ENCODE measurements at places on chromosomes 2 and 18.

- DNase-seq = peak; percentile 68
Observed at GRCh38 chr2:229714736-229715541, 584 bp upstream of the DNER start.

DNA sequence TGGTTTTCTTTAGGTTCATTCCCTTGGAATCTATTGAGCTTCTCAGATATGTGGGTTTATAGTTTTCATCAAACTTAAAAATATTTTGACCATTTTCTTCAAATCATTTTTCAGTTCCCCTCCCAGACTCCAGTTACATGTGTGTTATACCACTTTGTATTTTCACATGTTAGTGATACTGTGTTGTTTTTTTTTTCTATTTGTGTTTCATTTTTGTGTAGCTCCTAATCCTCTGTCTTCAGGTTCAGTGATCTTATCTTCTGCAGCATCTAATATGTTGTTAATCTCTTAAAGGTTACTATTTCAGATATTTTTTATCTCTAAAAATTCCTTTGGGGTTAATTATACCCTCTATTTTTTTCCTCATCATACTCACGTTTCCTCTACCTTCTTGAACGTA is 51.2 kb downstream of the STRADB start:
- no peak for DNase-seq

- DNase-seq = peak; percentile 44
Observed at GRCh38 chr18:78770139-78770822, 209.3 kb upstream of the SALL3 start.

GRCh38 chr2:181189951-181190350 is 209.5 kb downstream of the UBE2E3 start:
- no peak for DNase-seq

DNA sequence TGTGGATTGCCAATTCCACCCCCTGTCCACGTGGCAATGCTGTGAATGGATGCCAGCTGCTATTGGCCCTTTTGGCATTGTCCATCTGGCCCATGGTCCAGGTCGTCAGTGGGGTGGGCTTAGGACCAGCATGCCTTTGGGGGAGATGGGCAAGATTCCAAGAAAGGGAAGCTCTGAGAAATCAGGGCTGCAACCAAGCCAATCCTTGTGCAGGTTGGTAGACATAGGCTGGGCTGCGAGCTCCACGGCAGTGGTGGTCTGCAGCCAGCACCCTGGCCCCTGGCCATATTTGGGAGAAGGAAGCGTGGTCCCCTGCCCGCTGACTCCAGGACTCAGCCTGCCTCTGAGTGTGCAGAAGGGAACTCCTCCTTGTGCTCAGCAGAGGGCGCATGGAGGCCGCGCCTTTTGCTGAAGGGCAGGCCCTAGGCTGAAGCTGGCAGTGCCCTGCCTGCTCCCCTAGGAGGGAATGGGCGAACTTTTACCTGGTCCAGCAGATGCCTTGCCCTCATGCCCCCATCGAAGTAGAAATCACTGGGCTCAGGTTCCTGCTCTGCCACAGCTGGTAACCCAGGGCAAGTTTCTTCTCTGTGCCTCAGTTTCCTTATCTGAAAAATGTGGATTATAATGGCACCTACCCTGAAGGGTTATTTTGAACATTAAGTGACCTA is 5.4 kb downstream of the SPR start:
- DNase-seq = peak; percentile 78

- no peak for DNase-seq
Observed at GRCh38 chr2:189444322-189444721, 3.0 kb downstream of the WDR75 start.

GRCh38 chr2:227052879-227053278 is 111.1 kb downstream of the COL4A4 start:
- no peak for DNase-seq

DNA sequence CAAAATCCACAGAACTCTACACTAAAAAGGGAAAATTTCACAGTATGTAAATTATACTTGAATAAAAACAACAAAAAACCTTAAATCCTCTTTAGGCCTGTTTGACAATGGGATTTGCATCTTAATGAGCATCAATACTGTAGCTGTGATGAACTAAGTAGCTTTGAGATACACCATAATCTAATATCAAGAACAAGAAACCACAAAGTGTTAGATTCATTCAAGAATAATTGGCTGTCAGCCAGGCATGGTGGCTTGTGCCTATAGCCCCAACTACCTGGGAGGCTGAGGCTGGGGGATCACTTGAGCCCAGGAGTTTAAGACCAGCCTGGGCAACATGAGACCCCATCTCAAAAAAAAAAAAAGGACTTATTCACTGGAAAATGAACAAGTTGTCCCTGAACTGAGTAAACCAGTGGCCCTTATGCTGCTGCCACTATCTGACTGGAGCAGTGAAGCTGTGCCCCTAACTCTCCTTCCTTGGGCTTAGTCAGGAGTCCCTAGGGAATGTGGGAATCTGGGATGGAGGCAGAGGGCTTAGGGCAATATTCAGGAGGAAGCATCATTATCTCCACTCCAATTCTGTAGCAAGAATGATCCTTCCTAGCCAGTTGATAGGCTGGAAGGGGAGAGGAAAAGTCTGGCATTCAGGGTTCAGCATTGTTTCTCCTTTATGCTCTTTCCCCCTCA is 88.5 kb downstream of the PRKCE start:
- no peak for DNase-seq

DNA sequence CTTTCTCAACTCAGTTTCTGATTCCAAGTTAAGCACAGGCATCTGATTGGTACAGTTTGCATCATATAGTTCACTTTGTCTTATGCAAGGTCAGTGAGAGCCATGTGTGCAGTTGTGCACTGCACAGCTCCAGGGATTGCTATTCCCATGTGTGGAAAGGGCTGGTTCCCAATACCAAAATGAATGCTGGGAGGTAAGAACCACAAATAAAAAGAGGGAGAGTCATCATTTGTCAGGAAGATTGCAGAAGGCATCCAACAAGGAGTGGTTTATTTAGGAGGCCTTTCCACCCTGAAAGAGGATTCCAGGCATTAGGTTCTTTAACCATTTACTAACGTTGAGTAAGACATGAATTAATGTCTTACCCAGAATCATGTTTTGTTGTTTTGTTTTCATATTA is 141.2 kb upstream of the ST6GAL2 start:
- DNase-seq = no peak

GRCh38 chr2:169190197-169190775 is 120.9 kb downstream of the DHRS9 start:
- no peak for DNase-seq

- no peak for DNase-seq
Observed at GRCh38 chr2:105183555-105184323, 57.8 kb upstream of the GPR45 start.

GRCh38 chr2:194182888-194183287 is 1474.1 kb upstream of the SLC39A10 start:
- DNase-seq = no peak

DNA sequence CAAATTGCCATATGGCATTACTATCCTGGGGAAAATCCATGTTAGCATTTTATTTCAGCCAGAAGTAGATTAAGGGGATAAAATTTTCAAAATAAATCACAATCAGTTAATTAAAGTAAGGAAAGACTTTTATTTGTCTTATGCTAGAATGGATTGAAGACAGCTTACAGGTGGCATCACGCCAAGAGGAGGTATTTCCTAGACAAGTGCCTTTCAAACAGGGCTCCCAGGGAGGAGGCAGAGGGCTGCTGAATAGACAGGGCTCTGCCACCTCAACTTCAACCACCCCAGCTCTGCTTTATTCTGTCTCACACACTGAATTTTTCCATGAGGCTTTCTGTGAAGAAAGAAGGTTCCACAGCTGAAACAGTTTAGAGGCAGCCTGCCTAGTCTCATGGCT is 12.2 kb downstream of the CCDC68 start:
- no peak for DNase-seq

GRCh38 chr2:241950413-241951315 is 81.1 kb downstream of the RTP5 start:
- DNase-seq = peak; percentile 86

DNA sequence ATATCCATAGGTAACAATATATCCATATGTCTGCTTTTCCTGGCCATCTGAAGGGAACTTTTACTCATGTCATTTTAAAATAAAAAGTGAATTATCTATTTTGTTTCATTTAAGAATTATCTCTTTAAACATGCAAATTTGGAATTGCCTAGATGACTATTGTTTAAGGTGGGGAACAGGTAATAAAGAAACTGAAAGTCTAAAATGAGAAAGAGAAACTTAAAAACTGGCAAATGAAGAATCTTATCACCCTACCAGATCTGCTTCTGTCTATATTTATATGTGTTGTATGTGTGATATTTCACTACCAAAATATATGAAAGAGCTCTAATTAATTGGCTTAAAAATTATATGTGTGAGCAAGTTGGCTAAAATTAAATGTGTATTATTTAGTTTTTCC is 243.2 kb upstream of the KCNH7 start:
- DNase-seq = no peak

DNA sequence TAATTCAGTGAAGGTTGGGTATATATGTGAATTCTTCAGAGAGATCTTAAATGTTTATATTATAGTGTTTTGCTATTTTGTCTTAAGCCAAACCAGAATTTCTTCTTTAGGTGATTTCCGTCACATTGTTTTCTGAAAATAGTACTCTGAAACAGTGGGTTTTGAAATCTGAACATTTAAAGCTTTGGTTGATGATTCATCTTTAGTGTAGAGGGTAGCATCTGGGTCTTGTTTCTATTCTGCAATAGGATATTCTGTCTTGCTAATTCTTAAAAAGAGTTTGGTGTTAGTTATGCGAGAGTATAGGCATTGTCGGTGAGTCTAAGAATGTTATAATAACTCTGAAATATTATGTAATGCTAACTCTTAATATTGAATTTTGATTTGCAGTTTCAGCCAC is 69.6 kb upstream of the FAM237A start:
- no peak for DNase-seq

DNA sequence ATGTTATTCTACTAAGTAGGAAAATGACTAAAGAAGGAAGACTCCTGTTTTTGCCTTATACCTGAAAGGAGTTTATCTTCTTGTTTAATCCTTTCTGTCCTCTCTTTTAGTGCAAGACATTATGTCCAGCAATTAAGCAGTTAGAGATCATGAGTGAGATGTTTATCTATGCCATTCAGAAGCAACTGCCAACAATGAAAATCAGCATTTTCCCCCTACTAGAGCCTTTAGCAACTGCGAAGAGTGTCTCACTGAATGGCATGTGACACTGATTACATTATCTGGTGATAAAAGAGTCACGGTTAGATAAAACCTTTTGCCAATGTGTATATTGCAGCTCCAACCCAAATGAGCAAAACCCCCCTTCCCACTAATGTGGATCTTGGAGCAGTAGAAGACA is 357.7 kb upstream of the SYT4 start:
- no peak for DNase-seq

- DNase-seq = no peak
Observed at GRCh38 chr2:202574541-202574940, 60.2 kb upstream of the FAM117B start.

- no peak for DNase-seq
Observed at GRCh38 chr2:135985826-135986393, 484 bp upstream of the DARS1 start.

DNA sequence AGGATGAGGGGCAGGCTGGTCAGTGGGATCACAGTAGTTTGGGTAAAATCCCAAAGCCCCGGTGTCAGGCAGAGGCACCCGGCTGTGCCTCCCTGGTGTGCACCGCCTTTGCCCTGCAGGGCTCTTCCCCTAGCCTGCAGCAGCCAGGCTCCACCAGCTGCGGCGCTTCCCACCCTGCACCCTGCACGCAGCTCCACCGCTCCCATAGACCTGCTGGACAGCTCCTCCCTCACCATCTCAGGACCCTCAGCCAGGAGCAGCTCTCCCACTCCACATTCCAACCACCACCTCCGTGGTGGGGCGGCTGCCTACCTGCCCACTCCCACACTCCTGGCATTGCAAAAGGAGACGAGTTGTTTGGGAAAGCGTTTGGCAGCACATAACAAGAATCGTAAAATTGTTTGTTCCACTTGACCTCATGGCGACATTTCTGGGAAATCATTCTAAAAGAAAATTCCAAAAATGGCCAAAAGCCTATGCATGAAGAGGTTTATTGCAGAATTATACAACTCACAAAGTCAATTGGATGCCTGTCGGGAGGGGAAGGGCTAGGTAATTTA is 287.4 kb upstream of the HDAC4 start:
- peak; percentile 26 for DNase-seq

GRCh38 chr18:78814766-78815165 is 164.9 kb upstream of the SALL3 start:
- DNase-seq = no peak

GRCh38 chr2:228917220-228917619 is 353.9 kb downstream of the PID1 start:
- no peak for DNase-seq

DNA sequence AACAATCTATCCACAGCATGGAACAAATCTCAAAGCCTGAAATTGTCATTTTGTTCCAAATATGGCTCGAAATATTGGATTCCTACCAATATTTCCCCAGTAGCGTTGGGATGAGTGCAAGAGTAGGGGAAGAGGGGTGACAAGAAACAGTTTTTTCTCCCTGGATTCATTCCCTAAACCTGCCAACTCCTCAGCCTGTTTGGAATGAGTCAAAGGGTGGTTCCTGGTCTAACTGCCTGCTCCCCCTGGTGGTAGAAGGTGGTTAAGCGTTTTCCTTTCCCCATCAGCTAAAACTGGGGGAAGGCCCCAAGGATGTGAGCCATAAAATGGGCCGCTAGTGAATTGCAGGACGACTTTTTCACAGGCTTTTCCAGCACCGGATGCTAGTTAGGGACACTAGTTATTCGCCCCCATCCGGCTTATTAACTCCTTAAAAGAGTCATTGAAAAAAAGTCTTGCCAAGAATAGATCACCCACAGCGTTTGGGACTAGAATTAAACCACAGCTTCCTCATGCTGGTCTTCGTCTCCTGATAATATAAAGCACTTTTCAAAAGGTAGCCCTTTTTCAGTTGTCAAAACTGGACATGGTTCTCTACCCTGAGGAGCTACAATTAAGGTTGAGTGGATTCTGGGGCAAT is 72.5 kb downstream of the DHRS9 start:
- DNase-seq = peak; percentile 82

GRCh38 chr18:8868276-8868675 is 162.9 kb downstream of the MTCL1 start:
- DNase-seq = no peak

DNA sequence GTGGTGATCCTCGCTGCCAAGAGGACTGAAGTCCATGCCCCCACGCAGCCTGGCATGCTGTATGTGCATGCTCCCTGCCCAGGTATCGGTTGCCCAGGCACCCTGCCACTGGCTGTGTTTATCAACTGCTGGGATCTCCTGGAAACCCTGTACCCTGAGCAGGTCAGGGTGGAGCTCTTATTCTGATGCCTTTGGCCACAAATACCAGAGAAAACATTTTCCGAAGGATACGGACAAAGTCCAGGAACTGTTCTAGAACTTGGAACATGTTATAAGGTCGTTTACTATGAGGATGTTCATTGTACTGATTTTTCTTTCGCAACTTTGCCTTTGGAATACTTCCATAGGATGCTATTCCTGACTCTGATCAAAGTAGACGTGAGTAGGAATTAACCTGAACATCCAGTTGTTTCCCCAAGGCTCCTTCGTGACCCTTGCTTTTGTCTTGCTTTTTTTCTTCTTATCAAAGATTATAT is 55.2 kb downstream of the TMEM17 start:
- DNase-seq = no peak
